ENCODE measurements at places on chromosomes 2 and 18.
A peak's percentile ranks its signal among the peaks of the same experiment; 100 is the strongest.

- no peak for DNase-seq
Measured at GRCh38 chr18:33838054-33838453, 260.0 kb downstream of the ASXL3 start.

GRCh38 chr2:29782087-29782486 lies 139.3 kb downstream of the ALK start:
- DNase-seq = no peak

DNA sequence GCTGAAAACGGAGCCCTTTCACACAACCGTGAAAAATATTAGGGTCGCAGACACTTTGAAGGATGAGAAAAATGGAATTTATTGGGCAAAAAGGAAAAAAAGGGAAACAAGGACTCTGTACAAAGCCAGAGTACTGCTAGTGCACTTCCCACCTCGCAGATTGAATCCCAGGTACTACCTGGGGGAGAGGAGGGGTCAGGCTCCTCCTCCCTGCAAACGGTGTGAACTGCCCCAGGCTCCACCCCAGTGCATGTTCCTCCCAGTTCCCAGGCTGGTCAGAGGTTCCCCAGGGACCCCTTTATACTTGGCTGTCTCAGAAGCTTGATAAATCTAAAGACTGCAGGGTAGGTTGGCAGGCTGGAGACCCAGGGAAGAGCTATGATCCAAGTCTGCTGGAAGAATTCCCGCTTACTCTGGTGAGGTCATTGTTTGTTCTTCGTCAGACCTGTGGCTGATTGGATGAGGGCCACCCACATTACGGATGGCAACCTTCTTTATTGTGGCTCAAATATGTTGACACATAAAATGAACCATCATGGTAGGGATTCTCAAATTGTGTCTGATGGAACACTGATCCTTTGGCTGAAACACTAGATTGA lies 290.4 kb upstream of the POU3F3 start:
- DNase-seq = no peak

DNA sequence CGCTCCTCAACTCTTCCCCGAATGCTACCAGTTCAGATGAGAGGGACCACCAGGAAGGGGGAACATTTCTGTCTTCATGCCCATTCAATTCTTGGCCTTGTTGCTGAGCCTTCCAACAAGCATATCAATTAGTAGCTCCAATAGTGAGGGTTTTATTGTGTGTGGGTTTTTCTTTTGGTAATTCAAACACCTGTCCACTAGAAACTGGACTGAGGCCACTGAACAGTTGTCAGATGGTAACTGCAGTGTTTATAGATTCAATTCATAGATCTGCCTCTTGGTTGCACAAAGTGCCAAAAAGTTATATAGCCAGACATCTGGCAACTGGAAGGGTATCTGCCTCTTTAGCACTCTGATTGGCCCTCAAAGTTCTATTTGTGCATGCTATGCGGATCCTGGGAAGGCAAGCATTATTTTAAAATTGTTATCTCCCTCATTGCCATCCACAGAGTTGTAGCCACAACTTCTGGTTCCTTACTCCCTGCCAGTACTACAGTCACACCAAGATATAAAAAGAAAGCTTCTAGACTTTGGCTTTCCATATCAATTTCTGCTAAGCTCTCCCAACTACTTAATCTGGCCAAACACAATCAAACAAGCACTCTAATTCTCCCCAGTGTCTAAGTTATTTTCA lies 83.3 kb upstream of the ZNF521 start:
- DNase-seq = no peak

GRCh38 chr2:134282629-134283400 lies 28.9 kb downstream of the MGAT5 start:
- DNase-seq = peak; percentile 27

DNA sequence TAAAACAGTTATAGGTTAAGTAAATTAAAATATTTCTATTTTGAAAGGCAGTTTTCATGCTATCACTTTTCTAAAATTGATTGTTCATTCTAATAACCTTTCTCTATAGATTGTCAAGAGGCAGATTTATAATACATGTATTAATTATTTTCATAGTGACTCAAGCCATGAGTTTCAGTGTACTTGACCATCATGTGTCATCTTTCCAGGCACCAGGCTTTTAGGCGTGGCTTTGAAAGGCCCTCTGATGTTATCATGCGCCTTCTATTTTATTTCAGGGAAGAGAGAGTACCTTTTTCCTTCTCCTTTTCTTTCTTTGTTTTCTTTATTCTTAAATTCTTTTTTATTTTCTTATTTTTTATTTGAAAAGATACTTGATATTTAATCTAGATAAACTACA lies 128.3 kb upstream of the ETAA1 start:
- DNase-seq = no peak

GRCh38 chr2:211401328-211401727 lies 844.9 kb downstream of the CPS1 start:
- no peak for DNase-seq

- no peak for DNase-seq
Measured at GRCh38 chr2:125850541-125850940, 805.4 kb upstream of the GYPC start.

- DNase-seq = no peak
Measured at GRCh38 chr2:206381881-206382280, 61.5 kb upstream of the ADAM23 start.

DNA sequence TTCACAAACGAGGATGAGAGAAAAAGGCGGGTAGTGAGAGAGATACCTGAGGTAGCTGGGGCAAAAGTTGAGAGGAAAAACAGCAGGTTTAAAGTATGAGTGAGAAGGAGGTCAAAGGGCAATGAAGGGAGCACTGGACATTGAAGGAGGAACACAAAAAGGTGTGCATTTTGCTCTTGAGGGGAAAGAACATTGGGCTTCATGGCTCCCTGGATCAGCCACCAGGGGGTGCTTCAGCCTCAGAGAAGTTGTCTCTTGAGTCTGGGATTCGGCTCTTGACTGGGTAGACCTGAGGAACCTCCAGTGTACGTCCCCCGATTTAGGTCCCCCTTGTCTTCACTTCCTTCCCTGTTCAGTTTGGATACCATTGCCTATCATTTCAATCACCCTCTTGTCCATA lies 128.5 kb downstream of the RAPGEF4 start:
- no peak for DNase-seq

DNA sequence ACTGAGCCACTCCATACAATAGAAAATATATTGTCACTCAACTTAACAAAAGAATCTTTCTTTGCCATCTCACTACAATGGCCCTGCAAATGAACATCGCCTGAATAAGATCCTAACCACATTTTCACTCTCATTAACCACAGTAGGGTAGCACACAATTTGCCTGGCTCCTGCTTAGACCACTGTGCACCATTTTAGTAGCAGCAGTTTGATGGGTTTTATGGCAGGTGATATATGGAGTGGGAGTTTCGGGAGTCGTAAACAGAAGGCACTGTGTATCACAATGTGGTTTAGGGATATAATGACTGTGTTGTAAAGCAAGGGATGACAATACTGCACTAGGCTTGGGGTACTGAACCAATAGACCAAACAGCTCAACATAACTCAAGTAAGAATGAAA lies 617.4 kb downstream of the BCL11A start:
- no peak for DNase-seq

- DNase-seq = no peak
Measured at GRCh38 chr18:78813936-78814710, 165.5 kb upstream of the SALL3 start.

DNA sequence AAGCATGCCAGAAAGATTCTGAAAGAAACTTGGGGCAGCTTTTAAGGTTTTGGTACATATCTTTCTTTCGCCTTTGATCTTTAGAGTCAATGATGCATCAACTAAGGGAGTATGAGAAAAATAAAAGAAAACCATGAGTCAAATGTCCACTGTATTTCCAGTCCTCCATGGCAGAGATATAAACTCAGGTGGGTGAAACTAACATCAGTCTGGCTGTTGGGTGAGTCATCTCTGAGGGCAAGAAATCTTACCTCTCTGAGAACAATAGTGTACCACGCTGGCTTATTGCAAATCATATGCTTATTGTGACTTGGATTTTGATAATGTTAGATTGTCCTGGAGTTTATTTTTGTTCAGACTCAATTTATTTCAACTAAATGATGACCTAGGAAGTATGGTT lies 521.0 kb downstream of the PLCL1 start:
- no peak for DNase-seq

DNA sequence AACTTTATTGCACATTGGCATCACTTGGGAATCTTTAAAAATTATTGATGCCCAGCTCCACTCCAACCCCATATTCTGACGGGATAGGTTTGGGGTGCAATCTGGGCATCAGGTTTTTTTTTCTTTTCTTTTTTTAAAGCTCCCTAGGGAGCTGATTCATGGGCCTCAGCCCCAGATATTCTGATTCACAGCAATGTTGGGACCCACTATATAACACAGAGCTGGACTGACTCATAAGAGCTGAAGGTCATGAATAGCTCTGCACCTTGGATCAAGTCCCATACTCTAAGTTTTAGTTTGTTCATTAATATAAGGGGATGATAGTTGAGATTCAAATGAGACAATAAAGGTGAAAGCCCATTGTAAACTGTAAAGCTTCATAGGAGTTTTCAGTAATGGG lies 191.1 kb upstream of the REV1 start:
- no peak for DNase-seq

GRCh38 chr2:206063635-206064034 lies 22.3 kb downstream of the INO80D start:
- no peak for DNase-seq

DNA sequence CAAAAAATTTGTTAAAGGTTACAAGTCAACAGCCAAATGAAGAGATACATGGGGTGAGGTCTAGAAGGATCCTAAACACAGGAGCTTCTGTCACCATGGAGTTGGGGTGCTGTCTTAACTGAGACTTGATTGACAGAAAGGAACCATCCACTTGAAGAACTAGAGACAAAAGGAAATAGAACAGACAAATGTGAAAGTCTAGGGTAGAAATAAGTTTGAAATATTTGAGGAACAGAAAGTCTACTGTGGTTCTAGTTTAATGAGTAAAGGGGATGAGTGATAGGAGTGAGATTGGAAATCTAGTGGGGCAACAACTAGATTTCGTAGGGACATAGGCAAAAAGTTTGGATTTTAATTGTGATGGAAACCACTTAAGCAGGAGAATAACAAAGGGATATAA lies 18.7 kb downstream of the RBBP8 start:
- no peak for DNase-seq

- peak; percentile 72 for DNase-seq
Measured at GRCh38 chr2:172465417-172466334, 38.3 kb downstream of the ITGA6 start.

DNA sequence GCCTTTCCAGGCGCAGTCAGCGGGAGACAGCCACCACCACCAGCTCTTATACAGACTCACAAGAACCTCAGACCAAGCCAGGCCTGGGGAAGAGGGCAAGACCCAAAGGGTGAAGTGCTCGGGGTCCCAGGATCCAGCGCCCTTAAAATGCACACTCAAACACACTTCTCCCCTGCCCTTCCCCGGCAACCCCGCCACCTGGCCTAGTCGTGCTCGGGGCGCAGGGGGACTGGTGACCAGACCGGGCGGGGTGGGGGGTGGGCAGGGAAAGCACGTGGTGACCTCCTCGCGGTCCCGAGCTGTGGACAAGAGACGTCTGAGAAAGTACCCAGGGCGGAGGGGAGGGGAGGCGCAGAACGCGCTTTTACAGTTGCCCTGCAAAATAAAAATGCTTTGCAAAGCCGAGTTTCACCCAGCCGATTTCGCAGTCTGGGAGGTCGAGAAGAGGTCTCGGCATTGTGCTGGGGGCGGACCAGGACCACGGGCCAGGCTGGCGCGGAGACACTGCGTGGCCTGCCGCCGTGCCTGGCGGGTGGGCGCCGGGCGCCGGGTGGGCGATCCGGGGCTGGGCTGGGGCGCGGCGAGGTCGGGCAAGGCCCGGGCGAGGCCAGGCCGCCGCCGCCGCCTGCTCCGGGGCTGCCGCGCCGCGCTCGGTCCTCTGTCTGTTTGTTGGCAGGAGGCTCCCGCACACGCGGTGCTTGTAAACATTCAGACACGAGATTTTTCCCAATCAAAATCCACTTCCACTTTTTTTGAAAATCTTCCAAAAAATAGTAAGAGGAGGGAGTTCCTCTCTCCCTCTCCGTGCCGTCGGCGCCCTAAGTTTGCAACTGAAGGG lies 2.0 kb downstream of the BCL11A start:
- DNase-seq = no peak

- DNase-seq = no peak
Measured at GRCh38 chr2:232132181-232132580, 170.7 kb downstream of the DIS3L2 start.

- DNase-seq = no peak
Measured at GRCh38 chr2:3105814-3106569, 271.6 kb downstream of the EIPR1 start.

- DNase-seq = no peak
Measured at GRCh38 chr2:52831216-52831615, 936.4 kb upstream of the CHAC2 start.

DNA sequence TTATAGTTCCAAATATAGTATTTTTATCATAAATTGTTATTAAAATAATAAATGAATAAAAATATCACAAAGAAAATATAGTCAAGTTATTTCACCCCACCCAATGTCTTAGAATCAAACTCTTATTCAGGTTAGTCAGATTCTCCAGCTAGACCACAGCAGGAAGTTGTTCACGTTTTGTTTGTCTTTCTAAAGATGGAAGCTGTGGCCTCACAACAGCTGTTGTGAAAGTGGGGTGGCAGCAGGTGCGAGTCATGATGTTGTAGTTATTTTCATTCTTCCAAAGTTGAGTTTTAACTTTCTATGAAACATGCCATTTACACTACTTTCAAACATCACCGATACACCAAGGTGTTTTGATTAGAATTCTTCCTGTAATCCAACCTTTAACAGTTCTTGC lies 272.9 kb downstream of the SLC8A1 start:
- no peak for DNase-seq

DNA sequence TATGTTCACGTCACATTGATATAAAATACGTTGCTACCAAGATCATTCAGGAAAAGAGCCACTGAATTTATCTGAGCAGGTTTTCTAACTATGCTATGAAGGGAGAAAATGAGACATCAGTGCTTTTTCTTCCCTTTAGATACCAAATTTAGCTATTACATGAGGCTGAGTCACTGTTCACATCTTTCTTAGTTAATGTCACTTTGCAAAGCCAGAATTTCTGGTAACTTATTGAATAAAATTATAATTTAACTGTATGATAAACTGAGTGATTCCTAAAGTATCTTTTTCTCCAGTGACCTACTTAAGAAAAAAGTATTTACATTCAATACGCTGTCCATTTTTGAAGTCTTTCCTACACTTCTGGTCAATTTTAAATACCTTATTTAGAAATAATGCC lies 22.7 kb downstream of the C1D start:
- DNase-seq = no peak

DNA sequence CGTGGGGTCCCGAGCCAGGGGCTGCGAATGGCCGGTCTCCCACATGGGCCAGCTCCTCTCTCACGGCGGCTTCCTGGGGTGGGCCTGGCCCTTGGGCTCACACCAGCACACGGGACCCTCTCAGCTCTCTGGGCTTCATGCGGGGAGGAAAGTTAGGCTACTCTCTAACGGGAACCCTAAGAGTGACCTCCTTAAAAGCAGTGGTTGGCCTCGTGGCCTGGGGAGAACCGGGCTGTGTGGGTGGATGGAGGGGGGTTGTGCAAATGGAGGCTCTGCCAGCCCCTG lies 25.8 kb downstream of the RTP5 start:
- DNase-seq = no peak

- DNase-seq = peak; percentile 13
Measured at GRCh38 chr2:27735263-27735904, 36.1 kb upstream of the MRPL33 start.

- no peak for DNase-seq
Measured at GRCh38 chr2:147231607-147232006, 613.2 kb upstream of the ACVR2A start.
